Fibroblast of villous mesenchyme (primary cell): ENCODE measurements at places on chromosomes 3 and 15.

GRCh38 chr3:15797642-15798303 lies at the start of gene ANKRD28:
Gene ANKRD28 (minus strand): TSS chr3:15797979. CDS start chr3:15796521, 1,458 bp downstream.
- DNase-seq = peak; percentile 96

DNA sequence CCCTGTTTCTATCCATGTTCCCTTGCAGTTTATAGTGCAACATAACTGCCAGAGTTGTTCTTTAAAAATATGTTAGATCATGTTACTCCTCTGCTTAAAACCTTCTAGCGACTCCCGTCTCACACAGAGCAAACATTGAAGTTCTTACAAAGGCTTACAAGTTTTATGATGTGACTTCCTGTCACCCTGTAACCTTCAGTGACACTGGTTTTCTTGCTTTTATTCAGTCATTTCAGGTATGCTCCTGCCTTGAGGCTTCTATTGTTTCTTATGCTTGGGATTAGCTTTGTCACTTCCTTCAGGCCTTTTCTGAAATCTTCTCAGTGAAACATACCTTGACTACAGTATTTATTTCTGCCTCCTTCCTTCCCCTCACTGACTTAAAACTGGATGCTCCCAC lies 252.1 kb downstream of the DOCK3 start:
- no peak for DNase-seq

GRCh38 chr3:50351323-50351697 lies 648 bp downstream of the CYB561D2 start:
- no peak for DNase-seq

DNA sequence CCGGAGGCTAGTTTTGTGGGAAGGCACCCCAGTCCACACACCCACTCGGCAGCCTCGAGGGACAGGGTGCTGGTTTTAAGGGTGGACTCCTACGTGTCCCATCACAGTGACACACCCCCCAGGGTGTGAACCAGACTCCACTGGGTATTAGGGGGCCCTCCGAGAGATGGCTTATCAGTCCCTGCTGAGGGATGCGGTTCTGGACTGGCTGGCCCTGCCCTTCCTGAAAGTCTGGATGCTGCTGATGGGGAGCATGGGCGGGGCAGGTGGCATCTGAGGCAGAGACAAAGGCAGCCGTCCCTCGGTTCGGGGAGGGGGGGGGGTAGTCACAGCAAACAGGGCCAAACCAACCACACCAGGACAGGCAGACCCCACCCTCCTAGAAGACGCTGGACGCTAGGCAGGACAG lies 939 bp upstream of the ULK3 start:
- DNase-seq = no peak

DNA sequence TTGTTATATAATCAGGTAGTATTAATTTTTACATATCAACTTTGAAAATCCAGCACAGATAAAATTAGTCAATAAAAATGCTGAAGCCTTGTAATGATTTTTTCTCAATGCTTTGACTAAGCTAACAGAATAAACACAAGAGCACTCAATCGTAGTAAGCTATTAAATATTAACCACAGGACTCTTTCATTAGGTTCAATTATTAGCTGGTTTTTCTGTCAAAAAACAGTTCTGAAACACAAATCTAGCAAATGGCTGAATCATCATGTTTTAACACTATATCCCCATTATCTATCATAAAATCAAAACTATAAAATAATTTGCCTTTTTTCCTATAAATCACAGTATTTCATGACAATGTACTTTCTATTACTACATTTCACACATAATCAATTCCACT lies 69.6 kb downstream of the PLOD2 start:
- no peak for DNase-seq

DNA sequence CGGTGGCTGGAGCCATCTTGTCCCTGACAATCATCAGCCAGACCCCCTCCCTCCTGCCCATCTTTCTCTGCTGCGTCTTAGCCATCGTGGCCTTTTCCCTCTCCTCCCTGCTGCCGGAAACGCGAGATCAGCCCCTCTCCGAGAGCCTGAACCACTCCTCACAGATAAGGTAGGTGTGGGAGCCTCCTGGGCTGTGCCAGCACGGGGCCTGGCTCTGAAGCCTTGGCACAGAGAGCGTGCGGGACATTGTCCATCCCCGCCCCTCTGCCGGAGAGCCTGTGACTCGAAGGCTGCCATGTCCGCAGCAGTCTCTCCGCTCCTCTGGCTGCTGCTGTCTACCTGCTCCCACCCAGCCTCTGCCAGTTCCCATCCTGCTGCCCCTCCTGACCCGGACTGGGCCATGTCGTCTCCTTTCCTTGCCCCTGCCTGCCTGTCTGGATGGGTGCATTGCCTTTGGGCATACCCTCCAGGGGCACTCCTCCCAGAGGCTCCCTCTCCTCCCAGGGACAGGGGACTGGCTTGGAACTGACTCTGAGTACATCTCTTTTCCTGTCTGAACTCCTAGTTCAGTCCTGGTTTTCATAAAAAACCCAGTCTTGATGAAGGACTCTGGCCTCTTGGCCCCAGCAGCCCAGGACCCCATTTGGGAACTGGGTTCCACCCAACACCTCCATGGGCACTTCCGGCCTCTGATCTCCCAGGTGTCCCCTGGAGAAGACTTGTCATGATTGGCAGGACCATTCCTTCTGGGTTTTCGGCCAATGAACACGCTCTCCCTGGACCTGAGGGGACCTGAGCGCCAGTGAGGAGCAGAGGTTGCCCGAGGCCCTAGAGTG lies 30.0 kb upstream of the XYLB start:
- no peak for DNase-seq

DNA sequence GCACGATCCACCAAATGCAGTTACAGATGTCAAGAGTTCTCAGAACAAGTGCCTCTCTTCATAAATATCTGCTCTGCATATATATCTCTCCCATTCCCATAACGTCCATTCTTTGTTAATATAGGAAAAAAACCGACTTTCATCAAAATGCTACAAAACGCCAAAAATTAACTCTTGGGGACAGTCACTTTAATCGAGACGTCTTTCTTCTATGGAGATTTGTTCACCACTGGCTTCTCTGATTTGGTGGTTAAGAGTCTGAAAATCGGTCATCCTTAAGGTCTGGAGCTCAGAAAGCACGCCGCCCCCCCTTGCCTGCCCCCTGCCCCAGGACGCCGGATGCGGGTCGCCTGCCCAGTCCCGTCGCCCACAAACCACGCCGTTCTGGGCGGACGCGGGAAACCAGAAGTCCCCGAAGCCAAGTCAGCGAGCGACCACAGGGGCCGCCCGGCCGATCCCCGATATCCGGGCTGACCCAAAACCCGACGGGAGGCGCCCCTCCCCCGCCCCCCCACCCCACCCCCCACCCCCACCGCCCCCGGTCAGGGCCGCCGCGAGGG lies 252.7 kb downstream of the TJP1 start:
- no peak for DNase-seq
